ENCODE measurements at places on chromosomes 6 and 20. TPM values are rescaled to one million over a fixed set of nuclear protein-coding genes. Genes with fewer than 3 reads are reported as not detected.

IL20RA gene
- not detected for total RNA-seq

TRIM15 gene
- not detected for total RNA-seq

FOXF2 gene
- not detected for total RNA-seq

PPIL6 gene
- 4.8 TPM for total RNA-seq

NEDD9 gene
- total RNA-seq = 8.2 TPM

RHAG gene
- total RNA-seq = not detected

GNAS gene
- total RNA-seq = 794 TPM

HLA-DQA1 gene
- not detected for total RNA-seq

DEFB123 gene
- not detected for total RNA-seq

MOG gene
- not detected for total RNA-seq

TUBE1 gene
- total RNA-seq = 49.0 TPM

PSORS1C1 gene
- not detected for total RNA-seq

MEI4 gene
- total RNA-seq = 1.0 TPM

OR2B6 gene
- total RNA-seq = not detected
